ENCODE measurements at places on chromosomes 5 and 9.

DNA sequence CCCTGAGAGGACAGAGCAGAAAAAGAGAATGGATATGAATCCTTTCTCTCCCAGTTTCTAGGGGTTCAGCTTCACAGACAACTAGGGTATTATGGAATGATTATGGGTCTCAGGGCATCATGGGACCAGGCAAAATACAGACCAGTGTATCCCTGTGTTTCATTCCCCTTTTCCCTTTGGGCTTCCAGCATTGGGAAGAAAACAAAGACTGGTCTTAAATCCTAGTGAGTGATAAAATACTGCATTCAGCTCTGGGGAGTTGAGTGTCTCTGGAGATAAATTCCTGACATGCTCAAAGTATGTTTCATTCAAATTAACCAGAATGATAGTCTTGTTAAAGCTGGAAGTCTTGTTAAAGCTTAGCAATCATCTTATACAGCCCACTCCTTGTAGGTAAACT lies 2.4 kb upstream of the POU4F3 start:
- DNase-seq = no peak

GRCh38 chr5:116135344-116135743 lies 50.5 kb downstream of the COMMD10 start:
- DNase-seq = peak; percentile 47

DNA sequence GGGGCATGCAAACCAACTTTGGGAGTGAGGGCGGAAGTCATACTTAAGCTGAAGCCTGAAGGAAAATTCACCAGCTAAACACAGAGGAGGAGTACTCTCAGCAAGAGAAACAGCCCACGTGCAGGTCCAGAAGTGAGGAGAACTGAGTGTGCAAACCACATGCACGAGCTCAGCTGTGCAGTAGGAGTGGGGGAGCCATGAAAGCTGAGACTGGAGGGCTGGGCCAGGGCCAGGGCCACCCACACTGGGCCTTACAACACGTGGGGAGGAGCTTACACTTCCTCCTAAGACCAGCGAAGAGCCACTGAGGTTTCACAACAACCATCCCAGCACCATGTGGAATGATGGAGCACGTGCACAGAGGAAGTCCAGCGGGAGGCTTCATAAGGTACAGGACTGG lies 9.3 kb upstream of the WWC1 start:
- DNase-seq = no peak

DNA sequence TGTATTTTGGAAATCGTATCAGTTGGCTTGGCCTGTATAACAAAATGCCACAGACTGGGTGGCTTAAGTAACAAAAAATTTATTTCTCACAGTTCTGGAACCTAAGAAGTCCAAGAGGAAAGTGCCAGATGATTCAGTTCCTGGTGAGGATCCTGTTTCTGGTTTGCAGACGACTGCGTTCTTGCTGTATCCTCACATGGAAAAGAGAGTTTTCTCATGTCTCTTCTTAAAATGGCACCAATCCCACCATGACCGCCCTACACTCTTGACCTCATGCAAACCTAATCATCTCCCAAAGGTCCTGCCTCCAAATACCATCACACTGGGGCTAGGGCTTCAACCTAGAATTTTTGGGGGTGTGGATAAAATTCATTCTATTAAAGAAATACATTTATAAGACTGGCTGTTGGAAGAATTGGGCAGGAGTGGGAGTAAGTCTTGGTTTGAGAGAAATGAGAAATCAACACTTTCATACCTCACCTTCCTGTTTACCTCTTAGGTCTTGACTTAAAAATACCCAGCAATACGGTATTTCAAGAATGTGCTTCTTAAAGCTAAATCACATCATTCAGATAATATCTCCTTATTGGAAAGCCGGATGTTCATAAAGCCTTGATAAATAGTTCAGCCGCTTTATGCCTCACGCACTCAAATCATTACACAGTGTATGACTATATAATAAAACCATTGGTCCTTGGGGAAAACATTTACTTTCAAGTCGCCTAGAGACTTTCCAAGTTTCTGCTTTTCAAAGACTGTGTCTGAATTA lies 28.7 kb downstream of the PTTG1 start:
- DNase-seq = no peak

GRCh38 chr9:118457171-118458000 lies 753.2 kb downstream of the TLR4 start:
- DNase-seq = no peak

GRCh38 chr5:149413477-149414210 lies 34.6 kb upstream of the IL17B start:
- DNase-seq = no peak

- no peak for DNase-seq
These were observed 342.4 kb downstream of the RASEF start for GRCh38 chr9:82720515-82720914.

DNA sequence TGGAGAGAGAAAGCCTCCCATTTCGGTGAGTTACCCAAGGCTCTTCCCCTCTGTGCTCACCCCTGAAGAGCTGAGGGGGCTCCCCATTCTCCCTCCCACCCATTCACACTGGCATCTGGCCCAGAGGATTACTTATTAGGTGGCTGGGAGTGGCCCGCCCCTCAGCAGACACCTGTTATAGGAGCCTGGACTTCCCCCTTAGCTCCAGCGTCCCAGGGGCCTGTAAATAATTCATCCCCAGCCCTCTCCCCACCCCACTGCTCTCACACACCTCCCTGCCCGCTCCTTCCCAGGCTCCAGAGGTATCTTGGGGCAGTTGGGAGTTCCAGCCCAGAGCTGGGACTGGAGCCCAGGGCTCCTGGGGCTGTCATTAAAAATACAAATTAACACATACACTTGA lies 11.6 kb upstream of the SLC6A7 start:
- no peak for DNase-seq

DNA sequence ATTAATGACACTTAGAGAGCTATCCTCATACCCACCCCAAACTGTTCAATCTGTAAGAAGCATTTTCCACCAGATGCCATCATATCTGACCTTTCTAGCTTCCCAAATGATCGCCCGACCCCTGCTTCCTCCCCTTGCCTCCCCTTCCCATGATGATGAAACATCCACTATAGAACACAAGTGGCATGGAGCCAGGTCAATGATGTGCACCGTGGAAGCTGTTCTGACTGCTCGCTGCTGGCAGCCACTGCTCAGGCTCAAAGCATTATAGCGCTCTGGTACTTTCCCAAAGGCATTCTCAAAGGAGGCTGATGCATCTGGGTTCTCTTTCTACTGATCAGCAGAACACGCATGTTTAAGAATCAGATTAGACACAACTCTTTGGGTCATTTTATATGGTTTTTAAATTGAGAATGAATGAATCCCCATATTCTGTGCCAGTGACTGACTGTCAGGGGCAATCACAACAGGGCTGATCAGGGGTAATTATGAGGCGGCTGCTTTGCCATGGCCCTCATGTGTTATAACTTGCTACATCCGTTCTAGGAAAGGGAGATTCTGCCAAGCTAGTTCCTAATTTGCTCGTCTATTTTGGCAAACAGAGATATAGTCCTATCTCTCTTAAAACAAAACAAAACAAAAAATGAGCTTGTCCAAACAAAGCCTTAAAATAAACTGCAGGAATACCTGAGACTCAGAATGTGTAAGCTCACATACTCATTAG lies 343.7 kb downstream of the ENC1 start:
- no peak for DNase-seq

- DNase-seq = no peak
These were observed 288.1 kb downstream of the NR3C1 start for GRCh38 chr5:143115381-143115780.

- DNase-seq = no peak
These were observed 161.6 kb upstream of the TSLP start for GRCh38 chr5:110909950-110910349.

GRCh38 chr5:6715271-6715670 lies 2.0 kb downstream of the TENT4A start:
- DNase-seq = no peak

DNA sequence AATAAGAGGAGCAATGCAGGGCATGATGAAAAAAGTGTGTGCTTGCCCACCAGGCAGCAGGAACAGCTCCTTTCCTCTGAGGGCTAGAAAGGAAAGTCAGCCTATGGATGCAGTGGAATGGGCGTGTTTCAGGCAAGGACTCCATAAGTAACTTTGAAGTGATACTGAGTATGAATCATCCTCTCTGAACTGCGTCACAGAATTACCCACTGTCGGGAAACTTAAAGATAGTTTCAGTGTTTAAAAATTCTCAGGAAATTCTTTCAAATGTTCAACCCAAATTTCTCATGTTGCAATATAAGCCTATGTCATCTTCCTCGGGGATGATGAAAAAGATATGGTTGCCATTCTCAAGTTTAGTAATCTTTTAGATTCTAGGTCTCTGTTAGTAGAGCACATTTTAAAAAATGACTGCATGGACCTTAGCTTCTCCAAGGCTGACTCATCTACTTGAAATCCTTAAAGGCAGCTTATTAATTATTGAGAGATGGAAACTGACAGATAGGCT lies 27.7 kb downstream of the PTCD2 start:
- DNase-seq = no peak

DNA sequence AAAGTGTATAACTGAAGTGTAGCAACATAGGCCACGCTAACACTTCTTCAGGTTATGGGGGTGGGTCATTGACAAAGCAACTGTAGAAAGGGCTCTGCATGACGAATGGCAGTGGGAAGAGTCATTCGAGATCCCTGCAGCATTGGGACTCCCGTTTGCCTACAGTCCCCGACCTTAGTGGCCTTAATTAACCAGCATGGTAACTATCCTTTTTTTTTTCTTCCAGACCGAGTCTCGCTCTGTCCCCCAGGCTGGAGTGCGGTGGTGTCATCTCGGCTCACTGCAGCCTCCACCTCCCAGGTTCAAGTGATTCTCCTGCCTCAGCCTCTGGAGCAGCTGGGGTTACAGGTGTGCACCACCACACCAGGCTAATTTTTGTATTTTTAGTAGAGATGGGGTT lies 14.2 kb upstream of the CMBL start:
- no peak for DNase-seq

DNA sequence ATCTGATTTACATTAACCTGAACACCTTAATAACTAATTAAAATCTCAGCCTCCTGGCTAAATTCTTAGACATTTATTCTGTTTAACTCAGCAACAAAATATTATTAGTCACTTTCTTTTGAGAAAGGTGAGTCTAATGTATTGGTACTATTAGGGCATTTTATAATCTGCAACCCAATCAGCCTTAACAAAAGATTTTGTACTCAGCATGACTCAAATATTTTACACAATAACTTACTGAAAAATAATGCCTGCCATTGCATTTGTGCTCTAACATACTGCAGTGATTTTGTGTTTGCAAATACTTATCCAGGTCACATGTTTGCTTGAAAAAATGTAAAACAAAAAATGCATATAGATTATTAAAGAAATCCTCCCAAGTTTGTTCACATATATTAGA lies 1129.9 kb downstream of the TAF11L14 start:
- DNase-seq = no peak

GRCh38 chr9:35748858-35749514 lies at the start of the genes GBA2 and RGP1:
Gene GBA2, minus strand, starts transcription at chr9:35749228. Its CDS starts 524 bp downstream, at chr9:35748704.
Gene RGP1, plus strand, starts transcription at chr9:35749287. Its CDS starts 469 bp downstream, at chr9:35749756.
- peak; percentile 63 for DNase-seq

DNA sequence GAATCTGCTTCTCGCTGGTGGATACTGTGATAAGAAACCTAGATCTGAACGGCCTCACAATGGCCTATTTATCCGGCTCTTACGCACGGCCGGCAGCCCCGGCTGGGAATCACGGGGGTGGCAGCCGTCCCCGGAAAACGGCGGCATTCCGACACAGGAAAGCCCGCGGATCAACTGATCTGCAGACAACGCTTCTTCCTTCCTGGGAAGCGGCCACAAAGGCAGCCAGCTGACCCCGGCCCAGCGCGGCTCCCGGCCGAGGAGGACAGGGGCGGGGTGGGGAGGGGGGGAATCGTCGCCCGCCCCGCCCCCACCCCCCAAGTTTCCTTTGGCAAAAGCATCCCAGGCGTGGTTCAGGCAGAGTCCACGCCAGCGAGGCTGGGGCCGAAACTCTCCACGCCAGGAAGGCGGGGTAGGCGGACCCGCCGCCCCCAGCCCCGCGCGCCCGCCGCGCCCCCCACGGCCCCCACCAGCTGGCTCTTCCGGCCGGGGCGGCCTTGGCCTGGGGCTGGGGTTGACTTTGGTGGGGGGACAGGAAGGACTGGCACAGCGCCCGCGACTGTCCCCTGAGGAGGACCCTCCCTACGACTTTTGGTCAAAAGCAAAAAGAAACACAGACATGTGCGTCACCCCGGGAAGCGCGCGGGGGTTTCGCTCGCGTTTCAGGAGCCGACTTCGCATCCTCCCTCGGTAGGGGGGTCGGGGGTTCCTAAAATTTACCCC lies 247.7 kb upstream of the ANKRD55 start:
- peak; percentile 19 for DNase-seq

GRCh38 chr5:158381614-158382160 lies 522.7 kb upstream of the CLINT1 start:
- no peak for DNase-seq

DNA sequence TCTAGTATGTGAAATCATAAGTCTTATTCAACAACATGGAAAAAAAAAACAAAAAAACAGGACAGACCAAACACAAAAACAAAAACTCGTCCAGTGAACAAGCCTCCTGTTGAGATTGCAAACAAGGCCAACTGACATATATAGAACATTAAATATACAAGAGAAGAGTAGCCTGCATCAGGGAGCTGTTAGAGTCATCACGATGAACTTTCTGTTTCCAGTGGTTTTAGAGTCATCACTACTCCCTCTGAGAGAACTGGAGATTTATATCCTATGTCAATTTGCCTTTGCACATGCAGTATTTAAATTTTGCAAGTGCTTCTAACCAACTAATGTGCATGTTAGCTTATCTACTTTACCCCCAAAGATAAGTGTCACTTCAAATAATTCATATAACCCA lies 9.9 kb downstream of the SNCAIP start:
- no peak for DNase-seq

All from CD4-positive, alpha-beta T cell treated with Interleukin-15 for 4 hours (primary cell).